Activated T-helper 1 cell treated with anti-CD3 and anti-CD28 coated beads, Interleukin-2, amount 50 U/mL, for 16 hours (primary cell): ENCODE measurements at places on chromosomes 12 and 14.

GRCh38 chr12:94994312-94994711 is 9.2 kb downstream of the NDUFA12 start:
- no peak for DNase-seq

DNA sequence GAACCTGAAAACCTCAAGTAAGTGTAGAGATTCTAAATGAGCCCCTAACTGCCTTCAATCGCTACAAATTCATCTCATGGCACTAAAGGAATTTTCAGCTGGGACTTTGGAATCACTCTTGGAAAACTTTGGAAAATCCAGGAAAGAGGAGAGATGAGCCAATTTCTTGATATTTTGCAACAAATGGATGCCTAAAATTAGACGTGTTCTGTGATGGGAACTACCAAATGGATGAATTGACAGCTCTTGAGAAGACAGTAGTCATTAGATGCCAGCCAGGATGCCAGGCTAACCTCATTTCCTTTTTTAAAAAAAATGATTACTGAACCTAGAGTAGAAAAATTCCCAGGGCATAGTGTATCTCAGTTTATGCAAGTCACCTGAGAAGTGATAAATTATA is 78.3 kb downstream of the NPAS3 start:
- DNase-seq, result no peak

- DNase-seq, result no peak
These were observed 5.9 kb upstream of the PPFIBP1 start for GRCh38 chr12:27517961-27518665.

GRCh38 chr12:55666508-55666907 is 29.8 kb downstream of the OR10P1 start:
- DNase-seq, result no peak

DNA sequence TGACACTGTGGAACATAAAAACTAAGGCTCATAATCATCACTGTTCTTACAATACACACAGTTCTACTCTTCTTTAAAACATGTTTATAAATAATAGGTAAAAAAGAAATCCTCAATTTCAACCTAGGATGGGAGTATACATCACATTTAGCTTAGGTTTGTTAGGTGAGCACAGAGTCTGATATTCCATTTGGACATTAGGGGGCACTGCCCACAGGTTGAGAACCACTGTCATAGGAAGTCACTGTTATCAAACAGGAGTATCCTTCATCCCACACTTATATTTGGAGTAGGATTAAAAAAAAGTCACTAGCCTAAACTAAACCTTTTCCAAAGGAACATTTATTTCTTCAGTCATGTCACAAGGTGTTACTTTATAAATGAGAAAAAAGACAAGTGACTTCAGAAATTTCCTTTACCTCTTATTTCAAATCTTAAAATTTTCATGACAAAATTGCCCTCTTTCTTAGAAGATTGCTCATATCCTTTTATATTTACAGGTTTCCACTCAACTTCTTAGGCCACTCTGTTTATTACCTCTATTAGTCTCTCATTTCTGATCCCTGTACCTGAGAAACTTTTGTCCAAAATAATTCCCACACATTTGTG is 240.6 kb downstream of the CPNE8 start:
- no peak for DNase-seq

DNA sequence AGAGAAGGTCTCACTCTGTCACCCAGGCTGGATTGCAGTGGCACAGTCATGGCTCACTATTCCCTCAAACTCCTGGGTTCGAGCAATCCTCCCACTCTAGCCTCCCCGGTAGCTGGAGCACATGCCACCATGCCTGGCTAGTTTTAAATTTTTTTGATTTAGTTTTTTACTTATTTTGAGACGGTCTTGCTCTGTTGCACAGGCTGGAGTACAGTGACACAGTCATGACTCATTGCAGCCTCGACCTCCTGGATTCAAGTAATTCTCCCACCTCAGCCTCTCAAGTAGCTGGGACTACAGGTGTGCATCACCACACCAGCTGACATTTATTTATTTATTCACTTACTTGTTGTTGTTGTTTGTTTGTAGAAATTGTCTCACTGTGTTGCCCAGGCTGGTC is 22.2 kb upstream of the DIP2B start:
- DNase-seq, result no peak

DNA sequence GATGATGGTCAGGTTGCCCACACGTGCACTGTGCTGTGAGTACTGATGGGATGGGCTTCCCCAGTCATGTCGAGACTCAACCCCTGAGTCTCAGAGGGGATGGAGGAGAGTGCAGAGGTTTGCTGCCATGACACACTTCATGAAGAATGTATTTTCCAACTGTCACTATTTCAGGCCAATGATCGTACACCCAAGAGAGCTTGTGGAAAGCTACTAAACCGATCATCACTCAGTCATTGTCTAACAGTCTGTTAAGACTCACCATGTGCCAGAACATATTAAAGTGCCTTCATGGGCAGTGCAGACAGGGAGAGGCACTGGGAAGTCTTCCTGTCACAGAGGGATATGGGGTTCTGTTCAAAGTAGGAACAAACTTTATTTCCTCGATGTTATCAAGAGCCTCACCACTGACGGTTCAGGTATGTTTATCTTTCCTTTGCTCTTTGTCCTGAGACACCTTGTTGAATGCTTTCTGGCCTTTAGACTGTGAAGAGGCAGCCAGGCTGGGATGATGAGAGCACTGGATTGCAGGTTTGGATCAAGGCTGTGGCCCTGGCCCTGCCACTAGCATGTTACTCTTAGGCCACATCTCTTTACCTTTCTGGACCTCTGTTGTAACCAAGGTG is 41.6 kb upstream of the NTF3 start:
- no peak for DNase-seq
